ENCODE measurements at places on chromosomes 16 and 17.

- DNase-seq: no peak
Observed at GRCh38 chr16:80441935-80442334, 98.9 kb upstream of the DYNLRB2 start.

GRCh38 chr17:2731807-2732206 lies 17.6 kb downstream of the CCDC92B start:
- DNase-seq: no peak

- DNase-seq: no peak
Observed at GRCh38 chr16:14105760-14106375, 34.7 kb downstream of the MRTFB start.

GRCh38 chr17:61331178-61331577 lies 68.5 kb upstream of the TBX2 start:
- DNase-seq: no peak

- no peak for DNase-seq
Observed at GRCh38 chr17:57603546-57603945, 141.6 kb downstream of the CCDC182 start.

DNA sequence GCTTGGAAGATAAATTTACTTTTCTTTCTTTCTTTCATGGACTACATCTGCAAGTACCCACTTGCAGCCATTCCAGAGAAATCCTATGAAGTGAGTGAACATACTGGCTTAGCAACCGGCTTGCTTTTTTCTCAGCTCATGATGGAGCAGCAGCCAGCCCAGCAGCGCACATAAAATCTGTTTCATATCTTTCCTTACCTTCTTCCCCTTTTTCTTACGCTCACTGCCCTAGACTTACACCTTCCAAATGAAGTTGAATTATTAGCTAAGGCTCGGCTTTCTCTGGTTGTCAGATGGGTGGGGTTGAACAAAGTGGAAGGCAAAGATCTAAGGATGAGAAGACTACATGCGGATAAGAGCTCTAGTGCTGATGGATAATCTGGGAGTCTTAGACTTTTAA lies 13.9 kb upstream of the ABCA8 start:
- no peak for DNase-seq

DNA sequence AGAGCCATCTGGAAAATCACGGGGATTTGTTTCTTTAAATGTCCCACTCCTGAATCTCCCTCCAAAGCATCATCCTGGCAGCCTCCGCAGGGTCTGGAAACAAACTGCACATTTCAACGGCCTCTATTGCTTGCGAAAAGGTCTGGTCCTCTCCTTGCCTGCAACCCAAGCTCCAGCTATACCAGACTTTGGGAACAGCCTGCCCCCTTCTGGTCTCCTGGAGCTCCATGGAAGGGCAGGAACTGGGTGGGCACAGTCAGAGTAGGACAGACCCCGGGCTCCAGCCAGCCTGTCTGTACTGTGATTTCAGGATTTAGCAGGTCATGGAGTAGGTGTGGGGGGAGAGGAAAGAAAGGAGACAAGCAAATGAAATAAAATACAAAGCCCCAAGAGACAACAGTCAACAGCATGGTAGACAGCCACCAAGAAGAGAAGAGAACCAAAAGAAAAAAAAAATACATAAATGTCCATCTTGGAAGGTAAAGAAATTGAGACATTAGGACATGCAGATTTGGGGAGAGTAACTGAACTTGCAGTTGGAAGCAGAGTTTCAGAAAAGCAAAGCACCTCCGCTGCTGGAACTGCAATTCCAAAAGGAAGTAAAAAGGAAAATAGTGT lies 2.7 kb downstream of the XYLT1 start:
- peak; percentile 26 for DNase-seq

- no peak for DNase-seq
Observed at GRCh38 chr16:73113336-73113735, 65.4 kb upstream of the ZFHX3 start.

GRCh38 chr17:869567-870525 lies 87.7 kb downstream of the MRM3 start:
- DNase-seq: no peak

DNA sequence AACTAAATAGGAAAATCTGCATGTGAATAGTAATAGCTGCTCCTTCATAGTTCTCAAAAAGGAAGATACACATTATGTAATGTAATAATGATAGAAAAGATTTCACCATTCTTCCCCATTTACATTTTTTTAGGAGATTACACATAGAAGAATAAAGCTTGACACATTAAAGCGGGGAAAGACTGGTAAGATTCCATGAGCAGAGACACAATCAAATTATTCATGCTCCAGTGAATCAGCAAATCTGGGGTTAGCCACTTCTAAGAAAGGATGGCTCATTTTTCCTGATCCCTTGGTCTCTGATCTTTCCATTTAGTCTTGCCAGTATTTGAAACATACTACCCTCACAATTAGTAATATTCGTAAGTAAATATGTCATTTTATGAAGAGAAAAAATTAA lies 81.9 kb downstream of the CA4 start:
- no peak for DNase-seq

- DNase-seq: no peak
Observed at GRCh38 chr17:77516902-77517301, 376.1 kb downstream of the SEC14L1 start.

GRCh38 chr17:64706224-64707049 lies 44.3 kb upstream of the SMURF2 start:
- DNase-seq: no peak

DNA sequence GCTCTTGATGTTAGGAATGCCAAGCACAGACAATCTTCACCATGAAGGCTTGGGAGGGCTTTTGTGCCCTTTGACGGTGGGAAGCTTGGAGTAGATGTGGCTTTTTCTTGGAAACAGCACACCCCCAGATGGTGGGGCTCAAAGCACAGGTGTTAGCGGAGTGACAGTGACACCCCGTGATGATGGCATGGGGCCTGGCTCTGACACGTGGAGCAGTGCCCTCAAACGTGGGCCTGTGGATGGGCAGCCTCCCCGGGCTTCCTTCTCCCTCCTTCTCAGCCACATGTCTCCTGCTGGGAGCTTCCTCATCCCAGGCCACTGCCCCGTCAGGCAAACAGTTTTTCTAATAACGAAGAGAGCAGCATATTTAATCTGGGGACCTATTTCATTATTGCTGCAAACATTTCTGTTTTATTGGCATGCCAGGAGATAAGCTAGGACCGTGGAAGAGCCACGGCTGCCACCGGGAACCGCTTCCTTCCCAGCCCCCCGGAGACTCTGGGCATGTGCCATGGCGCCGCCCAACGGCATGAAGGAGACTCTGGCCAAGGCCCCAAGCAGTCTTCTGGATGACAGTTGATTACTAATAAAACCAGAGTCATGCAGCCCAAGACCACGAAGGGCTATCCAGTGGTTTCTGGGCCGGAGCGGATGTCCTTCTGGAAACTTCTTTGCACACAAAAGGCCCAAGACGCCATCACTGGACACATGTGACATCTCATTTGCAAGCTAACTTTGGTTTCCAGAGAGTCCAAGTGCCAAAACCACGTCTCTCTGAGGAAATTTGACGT lies 280.3 kb upstream of the FOXF1 start:
- DNase-seq: no peak

DNA sequence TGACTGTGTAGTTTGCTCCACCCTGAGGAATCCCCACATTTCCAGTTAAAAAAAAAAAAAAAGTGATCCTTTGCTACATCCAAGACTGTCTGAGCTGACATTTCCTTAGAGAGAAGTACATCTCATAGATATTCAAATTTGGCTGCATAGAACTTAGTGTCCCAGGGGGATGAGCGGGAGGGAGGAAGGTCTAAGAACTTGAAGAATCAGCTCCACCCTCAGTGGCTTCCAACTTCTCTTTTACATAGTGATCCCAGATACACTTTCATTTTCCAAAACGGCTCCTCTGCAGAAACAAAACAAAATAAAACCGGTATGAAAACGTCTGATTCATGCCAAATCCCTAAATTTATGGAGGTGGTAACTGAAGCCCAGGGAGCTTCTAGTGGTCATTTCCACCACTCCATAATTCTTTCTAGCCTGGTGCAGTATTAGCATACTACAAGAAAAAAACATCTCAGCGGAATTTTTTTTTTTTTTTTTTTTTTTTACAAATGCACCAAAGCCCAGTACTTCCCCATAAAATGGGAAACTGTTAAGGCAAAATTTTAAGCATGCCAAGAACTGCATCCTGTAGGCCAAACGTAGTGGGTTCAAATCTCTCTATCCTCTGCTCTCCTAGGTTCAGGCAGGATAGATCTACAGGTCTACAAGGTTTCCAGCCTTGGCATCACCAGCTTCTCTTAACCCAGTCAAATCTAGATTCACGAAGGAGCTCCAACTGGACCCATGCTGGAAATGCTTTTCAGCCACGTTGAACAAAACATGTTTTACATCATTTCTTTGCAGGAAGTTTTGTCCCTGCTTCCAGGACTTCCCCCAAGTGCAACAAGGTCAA lies 29.3 kb downstream of the MAF start:
- DNase-seq: no peak

GRCh38 chr17:19378416-19379360 lies at the start of gene MAPK7:
Gene MAPK7 (plus strand): TSS chr17:19378498. CDS start chr17:19378901, 403 bp downstream.
- no peak for DNase-seq

GRCh38 chr16:10314811-10315210 lies 71.0 kb upstream of the ATF7IP2 start:
- DNase-seq: no peak

- DNase-seq: peak; percentile 89
Observed at GRCh38 chr16:16067127-16067526, 117.7 kb downstream of the ABCC1 start.

DNA sequence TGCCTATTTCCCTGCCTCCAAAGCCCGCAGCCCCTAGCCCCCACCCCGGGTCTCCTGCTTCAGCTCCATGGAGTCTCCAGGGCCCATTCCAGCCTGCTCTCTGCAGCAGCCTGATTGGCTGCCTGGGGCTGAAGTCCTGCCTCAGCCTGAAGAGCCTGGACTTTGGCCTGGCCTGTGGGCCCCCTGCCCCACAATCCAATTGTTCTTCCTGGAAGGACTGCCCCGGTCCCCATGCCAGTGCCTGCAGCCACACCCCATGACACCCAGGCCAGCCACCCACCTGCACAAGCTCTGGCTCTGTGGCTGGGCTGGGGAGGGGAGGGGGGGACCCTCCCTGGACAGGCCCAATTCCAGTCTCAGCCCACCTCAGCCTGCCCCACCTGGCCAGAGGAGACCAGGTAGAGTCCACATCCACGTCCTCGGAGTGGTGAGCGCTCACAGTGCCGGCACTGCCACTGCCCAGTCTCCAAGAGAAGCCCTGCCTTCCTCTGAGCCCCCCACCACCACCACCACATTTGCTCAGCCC lies 12.3 kb downstream of the ENPP7 start:
- DNase-seq: no peak

GRCh38 chr16:57594531-57595031 lies 33.8 kb upstream of the ADGRG1 start:
- DNase-seq: no peak

DNA sequence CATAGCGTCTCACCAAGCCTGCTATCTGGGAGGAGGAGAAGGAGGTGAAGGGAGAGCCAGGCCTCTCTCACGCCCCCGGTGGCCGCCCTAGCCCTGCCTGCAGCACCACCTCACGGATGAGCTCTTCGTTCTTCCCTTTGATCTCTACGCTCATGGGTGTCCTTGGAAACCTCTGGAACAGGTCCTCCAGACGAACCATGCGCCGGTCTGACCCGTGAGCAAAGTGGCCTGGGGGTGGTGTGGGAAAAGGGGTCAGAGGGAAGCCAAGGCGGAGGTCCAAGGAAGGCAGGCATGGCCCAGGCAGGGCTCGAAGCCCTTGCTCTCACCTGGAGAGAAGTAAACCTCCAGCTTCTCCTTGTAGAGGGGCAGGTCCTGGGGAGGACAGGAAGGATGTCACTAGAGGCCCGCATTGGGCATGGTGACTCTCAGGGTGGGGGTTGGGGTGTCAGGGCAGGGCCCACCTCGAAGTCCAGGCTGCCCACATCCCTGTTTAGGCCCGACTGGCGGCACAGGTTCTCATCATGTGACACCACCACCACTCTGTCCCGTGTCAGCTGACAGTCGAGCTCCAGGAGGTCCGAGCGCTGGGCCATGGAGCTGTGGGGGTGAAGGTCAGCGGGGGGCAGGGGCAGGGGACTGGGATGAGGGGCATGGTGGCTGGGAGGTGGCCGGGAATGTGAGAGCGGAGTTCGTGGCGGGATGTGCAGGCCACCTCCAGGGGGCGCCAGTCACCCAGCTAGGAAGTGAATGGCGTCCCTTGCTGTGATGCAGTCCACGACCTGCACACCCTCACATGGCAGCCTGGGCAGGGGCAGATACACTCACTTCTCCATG lies 923 bp downstream of the GDPD3 start:
- no peak for DNase-seq

DNA sequence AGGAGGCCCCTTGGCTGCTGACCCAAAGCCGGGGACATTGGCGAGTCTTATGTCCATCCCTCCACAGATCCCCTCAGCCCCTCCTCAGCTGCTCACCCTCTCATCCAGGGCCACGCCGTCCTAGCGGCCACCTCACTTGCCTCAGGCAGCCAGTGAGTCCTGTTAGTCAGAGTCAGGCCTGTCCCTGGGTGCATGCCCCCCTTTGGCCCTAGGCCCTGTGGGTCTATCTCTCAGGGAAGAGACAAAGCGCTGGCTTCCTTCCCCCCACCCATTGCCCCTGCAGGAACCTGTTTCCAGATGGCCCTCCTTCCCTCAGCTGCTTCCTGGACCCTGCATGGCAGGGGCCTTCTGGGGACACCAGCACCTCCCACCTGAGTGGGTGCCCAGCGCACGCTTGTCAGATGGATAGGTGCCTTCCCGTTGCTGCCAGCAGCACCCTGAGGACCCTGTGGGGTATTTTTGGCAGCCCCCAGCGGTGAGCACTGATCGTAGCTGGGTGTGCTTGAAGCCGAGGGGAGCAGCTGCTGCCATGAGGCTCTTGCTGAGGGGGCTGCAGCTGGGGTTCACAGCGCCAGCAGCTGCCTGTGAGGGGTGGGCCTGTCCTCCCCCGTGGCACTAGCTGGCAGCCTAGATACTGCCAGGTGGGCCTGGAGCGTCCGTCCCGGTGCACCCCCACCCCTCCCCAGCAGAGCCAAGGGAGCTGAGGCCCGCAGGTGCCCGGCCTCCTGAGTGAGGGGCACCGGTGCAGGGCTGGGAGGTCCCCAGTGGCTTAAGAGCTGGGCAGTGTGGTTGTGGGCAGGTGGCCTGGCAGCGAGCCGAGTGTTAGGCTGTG lies 8.4 kb downstream of the DBNDD1 start:
- peak; percentile 42 for DNase-seq

- no peak for DNase-seq
Observed at GRCh38 chr16:48373258-48374029, 11.8 kb downstream of the SIAH1 start.

Measured in NCI-H2171 treated with DMSO at 0.1 percent for 48 hours (cell line).